Stimulated activated CD8-positive, alpha-beta memory T cell treated with anti-CD3 and anti-CD28 coated beads, Interleukin-12 subunit alpha, Interleukin-12 subunit beta, amount 100 ng/mL, for 4 hours (primary cell): ENCODE measurements at places on chromosomes 2 and 18.
A peak's percentile ranks its signal among the peaks of the same experiment; 100 is the strongest.

DNA sequence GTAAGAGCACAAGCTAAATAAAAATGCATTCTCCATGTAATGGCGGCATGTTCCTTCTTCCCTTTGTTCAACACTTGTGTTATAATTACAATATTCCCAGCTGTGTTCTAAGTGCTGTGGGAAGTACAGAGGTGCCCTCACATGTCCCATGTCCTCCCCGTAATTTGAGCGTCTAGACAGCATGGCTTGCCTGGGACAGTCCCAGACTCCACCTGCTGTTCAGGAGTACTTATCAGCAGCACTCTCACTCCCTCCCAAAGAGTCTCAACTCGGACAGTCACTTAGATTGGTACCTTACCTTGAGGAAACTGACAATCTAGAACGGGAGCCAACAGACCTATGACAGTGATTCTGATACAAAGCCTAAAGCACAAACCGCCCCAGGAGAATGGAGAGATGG, 370.5 kb downstream of the EIPR1 start:
- DNase-seq = no peak

- DNase-seq = no peak
These were observed 83.1 kb downstream of the FAM210A start for GRCh38 chr18:13643261-13643751.

DNA sequence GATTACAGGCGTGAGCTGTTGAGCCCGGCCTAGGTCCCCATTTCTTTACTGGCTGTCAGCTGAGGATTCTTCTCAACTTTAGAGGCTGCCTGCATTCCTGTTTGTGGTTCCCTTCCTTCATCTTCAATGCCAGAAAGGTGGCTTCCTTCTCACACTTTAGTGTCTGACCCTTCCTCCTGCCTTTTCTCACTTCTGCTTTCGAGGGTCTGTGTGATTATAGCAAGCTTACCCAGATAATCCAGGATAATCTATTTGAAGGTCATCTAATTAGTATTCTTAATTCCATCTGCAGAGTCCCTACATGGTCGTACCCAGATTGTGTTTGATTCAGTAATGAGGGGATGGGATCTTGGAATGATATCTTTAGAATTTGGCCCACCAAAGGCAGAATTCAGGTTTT, 157.4 kb downstream of the TANC1 start:
- DNase-seq = no peak

GRCh38 chr2:160239436-160239835, 39.4 kb upstream of the ITGB6 start:
- no peak for DNase-seq

DNA sequence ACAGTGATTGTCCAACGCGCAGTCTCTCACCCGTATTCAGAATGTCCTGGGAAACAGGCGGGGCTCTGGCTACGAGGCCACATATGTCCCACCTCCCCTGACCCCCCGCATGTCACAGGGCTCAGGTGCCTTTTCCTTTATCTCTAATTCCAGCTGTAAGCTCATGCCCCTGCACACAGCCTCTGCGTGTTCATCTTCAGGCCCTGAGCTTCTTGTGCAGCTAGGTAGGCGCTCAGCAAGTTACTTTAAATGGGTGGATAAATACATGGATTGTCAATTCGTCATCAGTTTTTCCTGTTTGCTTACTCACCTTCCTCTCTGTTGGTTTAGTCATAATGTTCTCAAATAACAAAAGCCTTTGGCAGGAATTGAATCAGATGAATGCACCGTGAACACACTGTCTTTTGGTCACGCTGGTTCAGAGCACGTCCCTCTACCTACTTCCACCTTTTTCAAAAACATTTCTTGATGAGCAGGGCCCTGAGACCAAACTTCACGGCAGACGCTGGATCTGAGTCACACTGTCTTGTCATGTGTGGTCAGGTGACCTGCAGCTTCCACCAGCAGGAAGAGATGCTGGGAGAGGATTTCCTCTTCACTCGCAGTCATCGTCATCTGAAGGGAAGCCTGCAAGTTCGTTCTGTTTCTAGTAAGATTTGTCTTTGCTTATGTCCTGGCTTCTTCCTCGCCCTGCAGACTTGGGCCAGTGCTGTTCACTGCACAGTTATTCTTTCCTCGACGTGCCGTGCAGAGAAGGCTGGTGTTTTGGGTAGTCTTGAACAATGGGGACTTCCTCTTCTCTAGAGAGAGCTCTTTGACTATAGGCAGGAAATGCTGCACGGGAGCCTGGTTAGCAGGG, 138.1 kb downstream of the PTGR3 start:
- DNase-seq = peak; percentile 49

GRCh38 chr18:74682141-74682990, 84.7 kb downstream of the ZNF407 start:
- DNase-seq = no peak

DNA sequence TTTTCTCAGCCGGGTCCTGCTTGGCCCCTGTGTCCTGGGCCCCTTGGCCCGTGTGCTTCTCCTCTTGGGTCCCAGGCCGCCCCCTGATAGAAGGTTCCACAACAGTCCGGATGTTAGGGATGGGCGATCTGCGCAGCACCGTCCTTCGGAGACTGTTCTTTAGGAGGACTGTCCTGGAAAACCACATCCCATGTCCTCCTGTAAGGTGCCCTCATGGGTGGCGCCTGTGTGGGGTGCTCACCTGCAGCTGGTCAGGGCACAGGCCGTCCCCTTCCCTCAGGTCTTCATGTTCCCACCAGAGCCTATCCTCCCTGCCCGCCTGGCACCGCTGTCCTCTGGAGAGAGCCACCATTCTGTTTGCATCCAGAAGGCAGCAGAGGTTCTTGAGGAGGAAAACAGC, 50.0 kb downstream of the CTDP1 start:
- DNase-seq = no peak

DNA sequence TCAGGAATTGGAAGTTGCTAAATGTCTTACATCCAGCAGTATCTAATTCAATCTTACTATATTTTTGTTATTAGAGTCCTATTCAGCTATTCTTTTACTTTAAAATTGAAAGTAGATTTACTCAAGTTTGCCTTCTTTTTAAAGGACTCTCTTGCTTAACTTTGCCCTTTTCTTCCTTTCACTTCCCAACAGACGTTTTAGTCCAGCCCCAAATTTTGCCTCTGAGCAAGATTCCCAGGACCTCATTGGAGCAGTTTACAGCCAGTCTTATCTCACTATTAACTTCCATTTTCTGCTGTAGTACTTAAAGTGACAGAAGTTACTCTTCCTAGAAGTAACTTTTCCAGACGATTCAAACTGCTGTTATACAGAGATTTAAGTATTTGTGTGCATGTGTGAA, 1.7 kb upstream of the PRKD3 start:
- no peak for DNase-seq

GRCh38 chr2:27070653-27071276, 689 bp downstream of the OST4 start:
- no peak for DNase-seq

DNA sequence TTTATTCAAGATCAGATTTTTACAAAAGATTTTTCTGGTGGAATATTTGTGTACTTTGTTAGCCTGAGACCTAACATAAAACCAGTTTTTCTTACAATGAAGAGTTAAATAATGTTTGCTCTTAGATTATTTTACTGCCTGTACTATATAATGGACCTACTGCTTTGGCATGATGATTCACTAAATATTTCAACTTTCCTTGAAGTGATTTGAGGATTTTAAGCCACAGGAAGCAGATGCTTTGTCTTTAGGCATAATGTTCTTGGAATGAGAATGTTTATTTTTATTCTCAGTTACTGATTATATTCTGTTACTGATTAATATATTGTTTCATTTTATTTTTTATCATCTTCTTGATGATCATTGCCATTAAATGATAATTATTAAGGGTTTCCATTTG, 175.3 kb upstream of the LRP1B start:
- no peak for DNase-seq
